NCI-H1436 (cell line): ENCODE measurements at places on chromosomes 2 and 18.

GRCh38 chr18:23682472-23682871 lies 6.8 kb upstream of the LAMA3 start:
- no peak for DNase-seq

GRCh38 chr18:3328532-3328931 lies 66.6 kb downstream of the MYL12B start:
- no peak for DNase-seq

DNA sequence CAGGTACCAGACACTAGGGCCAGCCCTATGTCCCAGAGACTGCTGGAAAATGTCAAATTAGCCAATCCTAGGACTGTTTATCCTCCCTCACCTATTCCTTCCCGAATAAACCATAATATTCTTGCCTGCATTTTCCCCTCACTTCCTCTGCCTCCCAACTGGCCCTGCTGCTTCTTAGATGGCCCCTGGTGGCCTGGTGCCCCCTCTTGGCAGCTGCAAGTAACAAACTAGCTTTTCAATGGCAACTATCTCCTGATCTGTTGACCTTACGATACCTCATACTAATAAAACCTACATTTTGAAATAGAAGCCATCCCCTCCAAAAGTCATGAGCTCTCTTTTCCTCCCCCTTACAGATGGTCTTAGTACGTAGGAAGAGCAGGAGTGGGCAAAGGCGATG lies 132.0 kb downstream of the ALPK2 start:
- no peak for DNase-seq

DNA sequence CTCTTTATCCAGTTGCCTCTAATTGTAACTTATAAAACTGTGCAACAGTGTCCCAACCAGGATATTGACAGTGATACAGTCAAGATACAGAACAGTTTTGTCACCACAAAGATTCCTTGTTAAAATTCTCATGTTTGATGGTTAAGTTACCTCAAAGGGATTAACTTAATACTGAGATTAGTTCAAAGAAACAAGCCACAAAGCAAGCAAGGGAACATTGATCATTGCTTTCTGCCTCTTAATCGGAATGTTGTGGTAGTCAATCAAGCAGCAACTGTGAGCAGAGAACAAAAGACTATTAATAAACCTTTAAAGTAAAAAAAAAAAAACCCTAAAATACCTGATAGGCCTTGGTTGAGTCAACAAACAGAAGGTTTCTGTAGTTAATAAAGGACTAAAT lies 352.3 kb downstream of the PARD3B start:
- DNase-seq, result no peak

DNA sequence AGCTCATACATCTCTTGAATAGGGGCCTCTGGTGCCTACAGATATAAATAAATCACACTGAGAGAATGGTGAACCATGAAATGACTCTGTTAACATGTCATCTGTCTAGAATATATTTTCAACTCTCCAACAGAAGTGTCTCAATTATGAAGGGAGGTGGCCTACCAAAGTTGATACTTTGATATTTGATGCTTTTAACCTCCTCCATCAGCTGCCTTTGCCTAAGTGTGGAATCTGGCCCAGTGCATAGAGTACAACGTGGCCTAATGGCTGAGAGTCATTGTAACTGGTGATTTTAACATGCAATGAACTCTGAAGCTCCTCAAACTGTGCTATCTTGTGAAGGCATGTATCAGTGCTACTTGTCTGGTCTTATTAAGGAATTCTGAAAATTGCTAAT lies 93.4 kb downstream of the MYO3B start:
- DNase-seq, result peak; percentile 87

GRCh38 chr18:41268271-41268670 lies 686.8 kb upstream of the PIK3C3 start:
- DNase-seq, result no peak

GRCh38 chr2:28895189-28895893 lies 874 bp downstream of the WDR43 start:
- peak; percentile 2 for DNase-seq

DNA sequence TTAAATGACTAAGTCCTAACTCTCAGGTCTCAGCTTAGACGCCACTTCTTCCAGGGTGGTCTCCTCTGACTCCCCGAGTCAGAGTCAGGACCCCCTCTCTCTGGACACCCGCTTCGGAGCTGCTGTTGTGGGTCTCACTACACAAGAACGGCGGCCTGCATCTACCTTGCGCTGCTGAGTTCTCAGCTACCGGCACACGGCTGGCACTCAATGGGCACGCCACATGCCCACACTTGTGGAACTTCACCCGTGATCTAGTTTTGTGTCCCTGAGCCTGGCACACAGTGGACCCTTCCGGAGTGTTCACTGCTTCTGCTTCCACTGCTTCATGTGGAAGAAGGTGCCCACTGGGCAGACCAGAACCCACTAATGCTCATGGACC lies 58.3 kb upstream of the ID2 start:
- DNase-seq, result no peak

- no peak for DNase-seq
Measured at GRCh38 chr2:1512321-1513289, 99.3 kb downstream of the TPO start.

GRCh38 chr2:164015328-164016123 lies 279.7 kb upstream of the FIGN start:
- DNase-seq, result no peak

DNA sequence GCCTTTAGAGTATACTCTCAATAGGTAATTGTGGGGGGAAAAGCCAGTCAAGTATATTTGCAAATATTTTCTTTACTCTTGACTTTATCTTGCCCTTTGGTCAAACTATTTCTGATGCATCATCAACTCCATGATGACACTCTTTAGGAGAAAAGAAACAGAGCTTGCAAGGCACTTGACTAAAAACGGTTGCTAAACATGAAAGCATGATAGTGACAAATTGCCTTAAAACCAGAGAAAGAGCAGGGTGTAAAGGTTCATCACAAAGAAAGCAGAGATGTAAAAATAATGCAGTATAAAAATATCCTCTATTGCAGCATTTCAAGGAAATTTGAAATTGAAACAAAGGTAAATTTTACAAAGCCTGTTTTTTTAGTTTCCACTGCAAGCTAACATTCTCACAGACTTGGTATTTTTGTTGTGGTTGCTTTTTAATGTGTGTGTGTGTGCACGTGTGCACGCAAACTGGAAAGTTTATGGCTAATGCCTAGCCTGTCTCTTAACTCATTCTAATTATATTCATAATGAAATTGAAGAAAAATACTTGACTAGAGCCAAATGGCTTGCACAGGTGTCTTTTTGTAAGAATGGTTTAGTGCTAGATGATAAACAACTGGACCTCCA lies 503.6 kb downstream of the ARHGAP15 start:
- DNase-seq, result peak; percentile 30

DNA sequence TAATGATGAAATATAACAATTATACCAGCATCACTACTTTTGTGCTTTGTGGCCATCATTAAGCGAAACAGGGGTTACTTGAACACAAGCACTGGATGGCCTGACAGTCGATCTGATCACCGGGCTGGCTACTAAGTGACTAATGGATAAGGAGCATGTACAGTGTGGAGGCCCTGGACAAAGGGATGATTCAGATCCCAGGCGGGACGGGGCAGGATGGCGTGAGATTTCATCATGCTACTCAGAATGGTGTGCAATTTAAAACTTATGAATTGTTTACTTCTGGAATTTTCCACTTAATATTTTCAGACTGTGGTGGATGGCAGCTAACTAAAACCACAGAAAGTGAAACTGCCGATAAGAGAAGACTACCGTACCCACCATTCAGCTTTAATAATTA lies 7.0 kb upstream of the CLIP4 start:
- DNase-seq, result no peak

DNA sequence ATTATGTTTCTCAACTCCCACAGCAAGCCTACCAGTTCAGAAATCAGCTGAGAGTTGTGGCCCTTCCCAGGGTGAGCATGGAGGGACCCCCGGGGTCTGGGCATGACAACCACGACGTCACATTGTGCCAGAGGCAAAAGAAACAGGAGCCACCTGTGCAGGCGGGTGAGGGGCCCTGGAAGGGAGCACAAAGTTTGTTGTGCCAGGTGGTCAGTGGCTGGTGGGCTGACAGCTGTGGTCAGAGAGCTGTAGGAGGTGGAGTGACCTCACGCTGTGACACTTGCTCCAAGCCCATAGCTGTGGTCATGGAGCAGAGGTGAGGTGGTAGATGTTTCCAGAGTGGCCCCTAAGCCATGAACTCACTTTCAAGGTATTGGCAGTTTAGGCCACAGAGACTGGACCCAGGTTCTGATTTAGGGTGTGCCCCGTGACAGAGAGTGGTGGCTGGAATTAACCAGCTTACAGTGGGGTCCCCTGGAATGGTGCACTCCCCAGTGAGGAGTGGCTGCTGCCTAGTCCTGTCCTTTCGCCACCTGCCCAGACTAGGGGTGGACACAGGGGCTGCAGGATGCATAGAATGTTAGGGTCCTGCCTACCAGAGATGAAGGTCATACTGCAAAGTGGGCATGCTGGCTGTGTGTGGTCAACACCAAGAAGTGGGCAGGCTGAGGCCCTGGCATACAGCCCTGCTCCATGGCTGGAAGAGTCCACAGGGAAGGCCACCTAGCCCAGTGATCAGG lies 136.4 kb downstream of the GLI2 start:
- DNase-seq, result no peak

DNA sequence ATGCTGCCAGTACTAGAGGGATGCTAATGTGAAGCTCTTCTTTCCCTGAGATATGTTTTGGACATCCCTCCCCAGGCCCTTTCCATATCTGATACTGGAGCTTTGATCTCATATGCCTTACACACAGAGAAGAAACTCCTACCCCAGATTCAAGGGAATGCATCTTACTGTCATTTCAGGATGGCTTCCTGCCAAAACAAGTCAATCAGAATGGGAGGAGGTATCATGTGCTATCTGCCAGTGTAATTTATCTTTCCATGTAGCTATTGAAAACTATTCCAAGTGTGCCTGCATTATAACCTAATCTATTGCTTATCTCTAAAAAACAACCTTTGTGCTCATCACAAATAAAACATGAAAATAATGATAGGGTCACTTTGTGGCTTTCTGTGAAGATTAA lies 269.9 kb upstream of the SETBP1 start:
- DNase-seq, result no peak

DNA sequence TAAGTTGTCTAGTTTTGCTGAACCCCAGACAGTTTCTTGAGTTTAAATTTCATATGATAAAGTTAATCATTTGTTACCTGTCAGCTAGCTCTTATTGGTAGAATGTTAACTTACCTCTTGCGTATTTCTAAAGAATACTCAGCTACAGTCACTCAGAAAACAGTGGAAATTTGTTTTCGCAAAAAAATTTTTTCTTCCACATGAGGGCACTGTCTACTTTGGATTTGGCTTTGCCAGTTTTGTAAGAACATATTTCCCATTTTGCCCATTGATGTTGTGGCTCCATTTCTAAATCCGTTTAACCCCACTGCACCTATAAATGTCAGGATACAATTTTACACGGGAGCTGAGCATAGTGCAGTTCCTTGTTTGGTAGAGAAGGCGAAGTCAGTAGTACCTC lies 19.1 kb upstream of the GCFC2 start:
- no peak for DNase-seq

GRCh38 chr2:174044556-174044955 lies 79.4 kb upstream of the SP3 start:
- no peak for DNase-seq

- DNase-seq, result no peak
Measured at GRCh38 chr18:25075783-25076182, 276.2 kb downstream of the ZNF521 start.

GRCh38 chr2:72750466-72750865 lies 75.4 kb downstream of the EXOC6B start:
- no peak for DNase-seq

GRCh38 chr2:128198656-128199055 lies 107.7 kb downstream of the UGGT1 start:
- no peak for DNase-seq

DNA sequence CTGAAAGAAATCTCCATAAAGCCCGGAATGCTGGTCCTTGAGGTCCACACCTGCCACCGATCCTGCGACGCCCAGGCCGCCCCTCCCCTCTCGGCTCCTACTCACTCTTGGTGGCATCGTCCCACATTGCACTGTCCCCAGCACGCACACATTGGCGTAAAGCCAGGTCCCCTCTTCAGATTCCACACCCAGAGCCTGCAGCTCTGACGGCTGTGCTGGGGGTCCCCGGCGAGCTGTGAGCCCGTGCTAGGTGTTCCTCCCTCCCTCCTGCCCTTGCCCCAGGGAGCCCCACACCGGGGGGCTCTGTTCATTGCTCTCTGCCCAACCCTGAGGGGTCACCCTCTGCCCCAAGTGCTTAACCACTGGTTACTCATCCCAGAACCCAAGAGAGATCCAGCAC lies 8.5 kb downstream of the TPO start:
- no peak for DNase-seq

GRCh38 chr2:229462112-229462511 lies 191.0 kb upstream of the PID1 start:
- no peak for DNase-seq

DNA sequence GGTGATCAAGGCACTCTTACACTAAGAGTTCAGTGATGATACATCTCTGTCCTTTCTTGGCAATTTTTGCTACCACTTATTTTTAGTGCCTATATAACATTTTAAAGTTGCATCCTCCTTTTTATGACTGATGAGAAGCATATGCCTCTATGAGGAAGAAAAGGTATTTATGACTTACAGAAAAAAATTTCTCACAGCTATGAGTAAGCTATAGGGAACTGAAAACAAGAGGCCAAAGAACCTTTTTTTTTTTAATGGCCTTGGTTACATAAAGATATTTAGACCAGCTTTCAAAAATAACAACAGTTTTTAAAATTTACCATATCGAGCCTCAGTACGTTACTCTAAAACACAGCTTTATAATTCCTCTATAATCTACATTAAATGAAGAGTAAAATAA lies 21.3 kb downstream of the MBD5 start:
- no peak for DNase-seq

DNA sequence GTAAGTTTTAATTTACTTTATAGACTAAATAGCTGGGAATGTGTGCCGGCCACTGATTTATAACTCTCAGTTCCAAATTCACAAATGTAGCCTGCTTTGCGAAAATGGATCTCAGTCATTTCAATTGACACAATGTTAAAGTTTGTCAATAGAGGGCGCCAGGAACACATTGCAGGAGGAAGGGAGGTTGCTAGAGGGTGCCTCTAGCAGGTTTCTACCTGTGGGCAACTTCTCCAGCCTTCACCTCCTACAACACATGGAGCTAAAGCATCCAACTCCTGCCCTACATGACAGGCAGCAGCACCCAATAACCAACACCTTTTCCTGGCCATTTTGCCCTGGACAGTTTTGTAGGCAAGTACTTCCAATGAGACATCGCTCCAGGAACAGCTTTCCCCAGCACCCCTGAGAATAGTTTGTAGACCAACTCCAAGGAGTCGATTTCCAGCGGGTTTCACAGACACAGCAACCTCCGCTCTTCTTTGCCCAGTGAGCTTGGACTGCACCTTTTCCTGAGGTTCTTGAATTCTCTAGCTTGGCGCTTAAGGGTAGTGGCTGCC lies 784.8 kb upstream of the CDH2 start:
- peak; percentile 6 for DNase-seq

GRCh38 chr18:75782826-75783225 lies 355.3 kb upstream of the SMIM21 start:
- no peak for DNase-seq

DNA sequence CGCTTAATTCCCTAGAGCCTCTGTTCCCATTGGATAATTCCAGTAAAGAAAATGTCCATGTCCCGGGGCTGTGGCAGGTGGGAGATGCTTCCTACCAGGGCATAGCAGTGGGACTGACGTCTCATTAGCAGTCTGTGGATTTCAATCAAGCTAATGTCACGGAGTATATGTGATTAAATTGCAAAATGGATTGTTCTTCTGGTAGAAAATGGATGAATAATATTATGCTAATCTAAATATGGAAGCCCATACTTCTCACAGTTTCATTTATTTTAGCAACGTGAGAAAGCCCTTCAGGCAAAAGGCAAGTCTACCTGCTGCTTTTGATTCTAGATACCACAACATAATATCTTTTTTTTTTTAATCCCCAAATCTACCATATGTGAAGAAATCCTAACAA lies 185.5 kb downstream of the DNER start:
- no peak for DNase-seq
